ENCODE measurements at places on chromosomes 4 and X. TPM values are rescaled to one million over a fixed set of nuclear protein-coding genes. Genes with fewer than 3 reads are reported as not detected.

Gene IBSP
- not detected for total RNA-seq

Gene POLN
- total RNA-seq, result under 0.01 TPM

Gene TRPC5OS
- not detected for total RNA-seq

Gene PRDM8
- total RNA-seq, result 29.1 TPM

Gene GPR143
- total RNA-seq, result 0.53 TPM

Gene FRMPD4
- 0.18 TPM for total RNA-seq

Gene SRPK3
- total RNA-seq, result not detected

Gene HSFX2
- not detected for total RNA-seq

Gene MAGEC3
- not detected for total RNA-seq

Gene TIGD4
- total RNA-seq, result not detected

Gene DOK7
- total RNA-seq, result not detected

Gene DCAF12L1
- total RNA-seq, result not detected

Gene FDCSP
- total RNA-seq, result not detected

Gene LRP2BP
- total RNA-seq, result not detected

Gene CXCR3
- total RNA-seq, result not detected

Gene CHIC2
- 23.9 TPM for total RNA-seq

Gene AREG
- 0.71 TPM for total RNA-seq

Gene EGFL6
- not detected for total RNA-seq

Gene IL21
- total RNA-seq, result not detected

Gene IL13RA2
- total RNA-seq, result 15.2 TPM
